ENCODE measurements at places on chromosomes 6 and 20. TPM values are rescaled to one million over a fixed set of nuclear protein-coding genes. Genes with fewer than 3 reads are reported as not detected.

Gene ARMC2
- 4.0 TPM for total RNA-seq

Gene MAS1
- total RNA-seq: not detected

Gene ZNF76
- 20.7 TPM for total RNA-seq

Gene SYNCRIP
- 58.4 TPM for total RNA-seq

Gene C6orf132
- total RNA-seq: 4.5 TPM
